CD4-positive, alpha-beta T cell treated with Interferon gamma for 1 hour (primary cell): ENCODE measurements at places on chromosomes 13 and 19.

- DNase-seq, result no peak
Observed at GRCh38 chr13:27982361-27982760, 6.1 kb downstream of the URAD start.

- peak; percentile 59 for DNase-seq
Observed at GRCh38 chr19:37928527-37929286, 21.7 kb downstream of the SIPA1L3 start.

DNA sequence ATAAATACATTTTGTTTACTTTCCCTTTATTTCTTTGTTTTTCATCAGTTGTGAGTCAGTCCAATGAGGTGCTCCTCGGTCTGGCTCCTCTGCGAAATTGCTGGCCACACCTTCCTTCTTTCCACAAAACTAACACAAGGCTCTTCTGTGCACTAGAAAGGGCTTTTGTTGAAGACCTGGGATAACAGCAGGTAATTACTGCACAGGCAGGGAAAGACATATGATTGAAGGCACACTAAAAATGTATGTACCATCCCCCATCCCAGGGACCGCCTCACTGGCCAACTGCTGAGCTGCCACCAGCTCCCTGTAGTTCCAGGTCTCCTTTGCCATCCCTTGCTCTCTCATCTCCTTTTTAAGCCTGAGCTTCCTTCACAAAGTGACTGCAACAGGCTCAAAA is 180.5 kb downstream of the EFNB2 start:
- no peak for DNase-seq

GRCh38 chr13:22091222-22091970 is 420.5 kb downstream of the FGF9 start:
- DNase-seq, result no peak

GRCh38 chr13:48448285-48448958 is 35.5 kb upstream of the LPAR6 start:
- DNase-seq, result no peak

- no peak for DNase-seq
Observed at GRCh38 chr13:44667943-44668342, 91.8 kb upstream of the TSC22D1 start.

- DNase-seq, result no peak
Observed at GRCh38 chr19:14168259-14168972, 32.0 kb upstream of the ASF1B start.

DNA sequence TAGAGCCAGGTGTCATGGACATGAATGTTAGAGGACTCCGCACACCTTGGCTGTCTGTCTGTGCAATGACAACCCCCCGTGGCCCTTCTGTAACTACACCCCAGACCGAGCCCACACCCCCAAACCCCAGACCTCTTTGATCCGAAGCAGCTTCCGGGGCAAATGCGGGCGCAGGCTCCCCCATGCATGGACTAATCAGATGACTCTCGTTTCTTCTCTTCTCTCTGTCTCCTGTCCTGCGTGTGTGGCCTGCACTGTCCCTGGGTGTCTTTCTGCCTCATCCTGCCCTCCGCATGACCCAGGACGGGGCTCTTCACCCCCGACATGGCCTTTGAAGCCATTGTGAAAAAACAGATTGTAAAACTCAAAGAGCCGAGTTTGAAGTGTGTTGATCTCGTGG is 38.9 kb downstream of the TMED1 start:
- DNase-seq, result peak; percentile 64

- DNase-seq, result no peak
Observed at GRCh38 chr19:53165691-53166091, 6.8 kb upstream of the ZNF347 start.

DNA sequence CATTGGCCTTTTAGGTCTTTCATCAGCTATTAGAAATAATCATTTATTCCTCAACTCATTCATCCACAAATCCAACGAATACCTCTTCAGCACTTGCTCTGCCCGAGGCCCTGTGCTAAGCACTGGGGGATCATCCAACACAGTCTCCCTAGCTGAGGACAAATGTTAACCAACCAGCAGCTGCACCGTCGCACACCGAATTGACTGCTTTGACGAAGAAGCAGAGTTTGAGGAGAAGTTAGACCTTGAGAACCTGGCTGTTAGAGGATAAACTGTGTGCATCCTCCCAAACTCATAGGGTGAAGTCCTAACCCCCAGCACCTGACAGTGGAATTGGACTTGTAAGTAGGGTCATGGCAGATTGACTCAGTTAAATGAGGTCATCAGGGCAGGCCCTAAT is 170.9 kb downstream of the USP12 start:
- no peak for DNase-seq

DNA sequence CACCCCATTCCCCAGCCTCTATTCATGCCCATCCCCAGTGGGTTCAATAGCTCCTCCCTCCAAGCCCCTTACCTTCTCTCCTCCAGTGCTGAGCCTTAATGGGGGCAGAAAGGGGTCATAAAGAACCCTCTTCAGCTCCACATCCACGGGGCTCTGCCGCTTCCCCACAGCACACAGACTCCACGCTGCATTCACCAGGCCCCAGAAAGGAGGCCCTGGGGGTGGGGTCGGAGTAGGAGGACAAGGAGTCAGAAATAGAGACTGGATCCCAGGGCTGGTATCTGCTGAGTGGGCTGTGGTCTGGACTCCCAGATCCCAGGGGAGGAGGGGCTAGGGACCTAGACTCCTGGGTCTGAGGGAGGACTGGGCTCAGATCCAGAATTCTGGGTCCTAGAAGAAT is 1.6 kb downstream of the CA11 start:
- DNase-seq, result no peak

DNA sequence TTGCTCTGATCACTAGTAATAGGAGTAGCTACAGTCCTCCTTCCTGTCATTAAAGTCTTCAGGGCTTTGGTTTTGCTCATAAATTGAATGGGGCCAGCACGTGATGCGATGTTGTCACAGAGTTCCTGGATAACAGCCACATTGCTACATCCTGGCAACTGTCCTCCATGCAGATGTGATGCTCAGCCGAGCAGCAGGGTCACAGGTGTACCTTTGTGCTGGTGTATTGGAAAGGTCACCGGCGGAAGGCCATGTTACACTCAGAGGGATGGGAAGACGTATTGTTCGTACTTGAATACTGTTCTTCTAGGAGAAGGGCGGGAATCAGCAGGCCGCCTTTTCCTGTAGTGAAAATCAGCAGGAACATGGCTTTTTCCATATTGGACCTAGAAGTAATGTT is 713.8 kb upstream of the GPC6 start:
- DNase-seq, result no peak

DNA sequence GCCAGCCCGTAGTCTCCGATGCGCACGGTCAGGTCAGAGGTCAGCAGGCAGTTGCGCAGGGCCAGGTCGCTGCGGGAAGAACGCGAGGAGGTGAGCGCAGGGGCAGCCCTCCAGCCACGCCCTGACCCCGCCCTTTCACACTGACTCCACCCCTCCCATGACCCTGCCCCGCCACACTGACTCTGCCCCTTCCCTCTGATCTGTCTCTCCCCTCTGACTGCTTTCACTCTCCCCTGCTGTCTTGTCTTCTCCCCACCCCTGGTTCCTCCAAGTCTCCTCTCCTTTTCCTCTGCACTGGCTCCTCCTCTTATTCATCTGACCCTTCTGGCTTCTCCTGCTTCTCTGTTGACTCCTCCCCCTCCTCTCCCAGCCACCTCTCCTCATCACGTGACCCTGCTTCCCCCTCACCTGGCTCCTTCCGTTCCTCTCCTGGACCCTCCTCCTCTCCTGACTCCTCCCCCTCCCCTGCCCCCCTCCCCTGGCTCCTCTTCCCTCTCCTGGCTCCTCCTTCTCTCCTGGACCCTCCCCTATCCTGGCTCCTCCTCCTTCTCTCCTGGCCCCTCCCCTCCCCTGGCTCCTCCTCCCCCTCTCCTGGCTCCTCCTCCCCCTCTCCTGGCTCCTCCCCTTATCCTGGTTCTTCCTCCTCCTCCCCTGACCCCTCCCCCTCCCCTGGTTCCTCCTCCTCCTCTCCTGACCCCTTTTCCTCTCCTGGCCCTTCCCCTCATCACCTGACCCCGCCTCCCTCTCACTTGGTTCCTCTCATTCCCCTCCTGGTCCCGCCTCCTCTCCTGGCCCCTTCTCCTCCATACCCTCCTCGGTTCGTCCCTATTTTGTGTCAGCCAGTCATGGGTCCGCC is 9.9 kb downstream of the LMTK3 start:
- peak; percentile 84 for DNase-seq

- DNase-seq, result no peak
Observed at GRCh38 chr19:49415102-49415809, 8.0 kb downstream of the PTH2 start.

GRCh38 chr19:33287927-33288326 is 14.4 kb downstream of the CEBPA start:
- no peak for DNase-seq

- DNase-seq, result no peak
Observed at GRCh38 chr19:40420451-40420765, 5.4 kb downstream of the SERTAD1 start.

DNA sequence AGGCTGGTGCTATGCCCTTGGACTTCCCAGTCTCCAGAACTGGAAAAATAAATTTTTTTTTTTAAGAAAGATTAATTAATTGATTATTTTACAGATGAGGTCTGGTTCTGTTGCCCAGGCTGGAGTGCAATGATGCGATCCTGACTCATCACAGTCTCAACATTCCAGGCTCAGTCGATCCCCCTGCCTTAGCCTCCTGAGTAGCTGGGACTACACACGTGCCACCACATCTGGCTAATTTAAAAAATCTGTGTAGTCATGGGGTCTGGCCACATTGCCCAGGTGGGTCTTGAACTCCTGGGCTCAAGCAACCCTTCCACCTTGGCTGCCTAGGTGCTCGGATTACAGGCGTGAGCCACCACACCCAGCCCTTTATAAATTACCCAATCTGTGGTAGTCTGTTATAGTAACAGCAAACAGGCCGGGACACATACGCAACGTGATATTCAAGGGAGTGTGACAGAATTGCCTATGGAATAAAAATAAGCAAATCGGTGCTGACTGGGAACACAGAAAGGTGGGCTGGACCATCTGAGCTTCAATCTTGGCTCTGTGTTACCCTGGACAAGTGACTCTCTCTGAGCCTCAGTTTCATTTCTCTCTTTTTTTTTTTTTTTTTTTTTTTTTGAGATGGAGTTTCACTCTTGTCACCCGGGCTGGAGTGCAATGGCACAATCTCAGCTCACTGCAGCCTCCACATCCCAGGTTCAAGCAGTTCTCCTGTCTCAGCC is 42.8 kb downstream of the PIN1 start:
- DNase-seq, result no peak

DNA sequence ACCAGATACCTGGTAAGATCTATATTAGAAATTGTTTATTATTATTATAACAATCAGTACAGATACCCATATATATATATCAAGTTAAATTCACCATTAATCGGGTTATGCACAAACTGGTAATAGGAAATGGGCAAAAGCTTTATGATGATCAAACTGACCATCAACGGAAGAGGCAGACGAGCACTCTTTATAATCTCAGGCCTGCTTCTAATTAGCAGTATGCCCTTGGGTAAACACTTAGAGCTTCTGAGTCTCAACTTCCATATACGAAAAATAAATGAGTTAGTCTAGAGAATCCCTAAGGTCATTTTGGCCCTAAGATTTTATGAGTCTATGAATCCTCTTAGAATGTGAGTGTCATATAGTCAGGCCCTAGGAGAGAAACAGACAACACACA is 710.9 kb downstream of the PCDH9 start:
- DNase-seq, result no peak
